ENCODE measurements at places on chromosomes 7 and 10.
A peak's percentile ranks its signal among the peaks of the same experiment; 100 is the strongest.

DNA sequence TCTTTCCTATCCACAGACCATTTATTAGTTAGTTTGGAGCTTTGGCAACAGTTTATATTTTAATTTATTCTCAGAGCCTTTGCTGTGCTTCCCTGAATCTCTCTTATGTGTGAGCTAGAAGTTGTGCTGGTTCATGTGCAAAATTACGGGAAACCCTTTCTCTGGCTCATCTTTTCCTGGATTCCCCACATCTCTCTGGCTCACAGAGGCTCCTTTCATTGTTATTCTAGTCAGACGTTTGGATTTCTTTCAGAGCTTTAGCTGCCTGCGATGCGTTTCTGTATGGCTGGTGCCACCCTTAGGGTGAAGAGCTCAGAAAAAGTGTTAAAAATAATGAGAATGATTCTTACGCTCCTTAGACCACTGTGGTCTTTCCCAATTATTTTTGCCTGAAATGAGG, 53.3 kb downstream of the TPST1 start:
- DNase-seq, result no peak

DNA sequence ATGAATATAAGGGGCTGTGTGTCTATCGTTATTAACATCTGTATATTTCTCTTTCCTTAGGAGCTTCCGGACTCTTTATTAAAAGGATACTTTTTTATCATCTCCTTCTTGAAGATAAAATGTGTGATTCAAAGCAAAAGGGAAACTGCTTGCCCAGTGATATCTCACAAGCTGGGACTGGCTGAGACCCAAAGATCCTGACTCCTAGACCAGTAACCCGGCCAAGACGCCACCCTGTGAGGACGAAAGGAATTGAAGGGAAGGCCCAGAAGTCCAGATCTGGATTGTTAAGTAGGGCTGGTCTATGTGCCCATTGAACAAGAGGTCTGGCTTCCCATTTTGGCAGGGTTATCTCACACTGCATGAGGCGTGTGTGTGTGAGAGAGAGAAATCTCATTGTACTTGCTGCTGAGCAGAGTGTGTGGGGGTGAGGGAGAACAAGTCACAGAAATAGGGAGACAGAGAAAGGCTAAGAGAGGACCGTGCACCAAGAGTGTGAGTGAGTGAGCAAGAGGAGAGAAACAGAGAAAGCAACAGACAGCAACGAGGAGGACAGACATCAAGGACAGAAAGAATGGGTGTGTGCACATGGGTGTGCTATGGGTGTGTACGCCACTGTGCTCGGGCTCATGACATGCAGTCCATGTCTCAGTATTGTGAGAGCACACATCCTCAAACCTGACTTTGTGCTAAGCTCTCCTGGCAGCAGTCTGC, 75.4 kb downstream of the PLXNA4 start:
- DNase-seq, result no peak

- no peak for DNase-seq
These were observed 288.9 kb downstream of the KCNMA1 start for GRCh38 chr10:77348751-77349150.

DNA sequence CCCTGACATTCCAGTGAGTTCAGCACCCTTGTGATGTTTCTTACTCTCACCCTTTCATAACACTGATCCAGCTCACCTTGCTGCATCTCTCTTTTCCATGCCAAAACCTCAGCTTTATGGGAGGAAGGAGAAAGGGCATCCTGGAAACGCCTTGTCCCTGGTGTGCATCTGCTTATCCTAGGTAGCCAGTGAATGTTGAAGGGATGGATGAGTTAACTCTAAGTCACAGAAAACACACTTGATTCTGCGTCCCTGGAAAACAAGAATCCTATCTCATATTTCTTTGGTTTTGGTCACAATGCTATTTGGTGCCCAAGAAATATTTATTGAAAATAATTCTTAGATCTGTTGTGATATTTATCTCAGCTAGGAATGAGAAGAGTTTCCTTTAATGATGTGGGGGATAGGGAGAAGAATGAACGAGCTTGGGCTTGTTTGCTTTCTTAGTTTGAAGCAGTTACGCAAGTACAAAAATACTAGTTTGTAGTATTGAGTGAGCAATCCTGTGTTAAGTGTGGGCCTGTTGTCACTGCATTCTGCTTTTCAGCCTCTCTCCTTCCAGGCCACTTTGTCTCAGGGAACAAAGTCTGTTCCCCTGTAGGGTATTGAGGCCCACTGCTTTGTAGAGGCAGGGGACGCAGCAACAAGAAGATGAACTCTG, 126.5 kb downstream of the ARID5B start:
- no peak for DNase-seq

DNA sequence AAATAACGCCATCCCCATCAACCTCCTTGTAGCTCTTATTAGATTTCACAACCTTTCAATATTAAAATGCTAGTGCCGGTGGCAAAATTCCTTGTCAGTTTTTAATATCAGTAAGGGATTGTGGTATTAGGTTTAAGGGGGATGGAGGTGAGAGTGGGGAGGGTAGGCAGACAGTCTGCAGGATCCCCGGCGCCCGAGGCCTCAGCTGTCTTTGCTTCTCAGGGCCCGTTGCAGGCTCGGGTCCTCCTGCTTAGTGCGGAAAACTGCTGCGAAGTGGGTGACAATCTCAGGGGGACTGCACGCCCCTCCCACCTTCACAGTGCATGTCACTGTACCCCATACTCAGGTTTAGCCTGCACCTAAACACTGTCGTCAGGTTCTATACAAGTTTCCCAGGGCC, 274.3 kb upstream of the PODXL start:
- no peak for DNase-seq

GRCh38 chr7:142380069-142380468, 122.2 kb upstream of the PRSS58 start:
- DNase-seq, result no peak

DNA sequence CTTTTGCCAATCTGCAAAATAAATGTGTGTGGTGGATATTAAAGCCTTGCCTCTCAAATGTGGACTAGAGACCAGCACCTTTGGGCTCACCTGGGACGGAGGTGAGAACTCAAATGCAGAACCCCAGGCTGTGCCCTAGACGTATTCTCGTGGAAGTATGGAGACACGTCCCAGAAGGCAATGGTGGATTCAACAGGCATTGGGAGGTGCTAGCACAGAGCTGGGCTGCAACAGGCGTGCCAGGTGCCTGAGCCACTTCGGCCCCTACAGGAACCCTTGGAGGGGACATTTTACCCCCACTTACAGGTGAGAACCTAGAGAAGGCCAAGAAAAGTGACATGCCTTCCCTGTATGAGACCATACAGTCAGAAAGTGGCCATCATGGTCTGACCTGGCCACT, 12.2 kb downstream of the DDX56 start:
- DNase-seq, result no peak

- DNase-seq, result no peak
These were observed 530.6 kb downstream of the PHTF2 start for GRCh38 chr7:78329001-78329655.

- DNase-seq, result no peak
These were observed 809 bp downstream of the HOXA9 start for GRCh38 chr7:27164367-27165088.

DNA sequence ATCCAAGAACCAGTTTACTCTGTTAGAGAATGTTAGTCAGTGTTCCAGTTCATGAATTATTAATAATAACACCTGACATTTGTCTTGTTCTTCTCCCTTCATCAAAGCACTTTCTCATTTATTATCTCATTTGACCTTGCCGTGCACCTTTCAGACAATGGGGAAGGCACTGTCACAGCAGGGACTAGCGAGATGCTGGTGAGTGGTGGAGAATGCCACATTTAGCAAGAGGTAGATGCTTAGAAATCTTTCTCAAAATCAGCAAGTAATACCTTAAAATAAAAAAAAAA, 34.2 kb upstream of the XRCC2 start:
- DNase-seq, result no peak

GRCh38 chr7:139869886-139870285, 40.8 kb downstream of the TBXAS1 start:
- no peak for DNase-seq

DNA sequence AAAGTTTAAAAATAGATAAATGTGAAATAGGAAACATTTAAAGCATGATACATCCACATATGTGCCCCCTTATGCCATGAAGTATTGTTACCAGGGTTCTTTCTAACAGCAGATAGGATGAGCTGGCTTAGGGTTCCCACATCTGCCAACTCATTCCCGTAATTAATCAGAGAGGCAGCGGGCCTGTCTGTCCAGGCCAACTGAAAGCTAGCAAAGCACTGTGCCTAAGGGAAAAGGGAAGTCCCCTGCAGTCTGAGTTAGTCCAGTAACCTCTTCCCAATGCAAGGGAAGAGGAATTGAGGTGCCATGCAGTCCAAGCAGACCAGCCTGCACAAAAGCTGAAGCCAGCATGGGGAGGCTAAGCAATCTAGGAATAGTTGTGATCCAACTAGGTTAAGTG, 18.3 kb upstream of the ZC3HAV1L start:
- DNase-seq, result no peak

- DNase-seq, result peak; percentile 70
These were observed 3.2 kb downstream of the CDK6 start for GRCh38 chr7:92833024-92833765.

GRCh38 chr7:158366916-158367633, 220.5 kb downstream of the PTPRN2 start:
- no peak for DNase-seq

DNA sequence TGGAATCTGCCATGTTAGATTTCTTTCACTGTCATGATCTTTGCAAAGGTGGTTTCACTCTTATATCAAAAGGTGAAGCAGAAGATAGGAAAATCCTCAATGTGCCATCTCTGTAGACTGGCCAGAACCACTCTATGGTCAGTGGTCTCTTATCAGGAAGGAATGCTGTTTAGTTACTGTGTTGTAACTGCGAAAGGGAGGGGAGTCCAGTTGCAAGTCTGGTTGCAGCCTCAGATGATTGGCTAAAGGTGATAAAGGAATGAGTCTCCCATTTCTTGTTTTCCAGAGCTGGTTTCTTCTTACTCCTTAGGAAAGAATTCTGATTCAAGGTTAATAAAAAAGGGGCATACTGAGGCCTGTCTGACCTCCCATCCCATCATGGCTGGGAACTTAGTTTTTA, 58.2 kb upstream of the ICA1 start:
- no peak for DNase-seq

DNA sequence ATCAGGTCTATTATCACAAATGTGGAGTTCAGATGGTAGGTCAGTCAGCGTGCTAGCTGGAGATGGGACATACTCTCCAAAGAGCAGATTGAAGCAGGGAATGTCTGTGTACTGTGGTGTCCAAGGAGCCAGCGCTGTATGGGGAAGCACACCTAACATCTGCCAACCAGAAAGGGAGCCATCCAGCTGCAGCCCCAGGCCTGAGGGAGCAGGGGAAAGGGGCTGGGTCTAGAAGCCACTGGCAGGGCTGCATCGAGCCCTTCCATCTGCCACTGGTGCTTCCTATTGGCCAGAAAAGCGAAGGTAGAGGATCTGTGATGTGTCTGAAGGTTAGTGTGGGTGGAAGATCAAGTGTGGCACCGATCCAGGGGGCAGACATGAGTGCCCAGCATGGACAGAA, 8.0 kb upstream of the RAMP3 start:
- DNase-seq, result no peak

DNA sequence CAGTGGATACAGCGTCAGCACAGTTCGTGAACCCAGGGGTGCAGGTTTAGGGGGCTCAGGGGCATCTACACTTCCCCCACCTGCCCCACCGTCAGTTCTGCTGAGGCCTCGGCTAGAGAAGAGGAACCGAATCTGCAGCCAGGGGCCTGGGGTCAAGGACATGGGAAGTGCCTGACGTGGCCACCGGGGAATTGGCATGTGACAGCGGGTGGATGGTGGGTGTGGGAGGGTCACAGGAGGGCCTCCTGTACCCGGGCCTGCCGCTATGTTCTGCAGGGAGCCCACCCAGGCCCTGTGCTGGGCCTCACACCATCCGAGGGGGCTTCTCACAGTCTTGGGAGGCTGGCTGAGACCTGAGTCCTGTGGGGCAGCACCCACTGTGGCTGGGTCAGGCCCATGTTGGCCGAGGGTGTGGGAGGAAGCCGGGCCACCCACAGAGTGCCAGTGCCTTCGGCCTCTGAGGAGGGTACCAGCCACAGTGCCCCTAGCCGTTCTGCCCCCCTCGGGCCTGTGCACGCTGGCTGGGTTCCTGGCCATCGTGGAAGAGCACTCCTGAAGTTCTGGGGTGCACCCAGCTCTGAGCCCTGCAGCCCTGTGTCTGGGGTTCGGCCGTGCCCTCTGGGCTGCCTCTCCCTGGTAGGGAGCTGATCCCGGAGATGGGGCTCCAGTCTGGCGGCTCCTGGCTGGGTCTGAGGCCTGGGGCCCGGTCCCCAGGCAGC, 5.9 kb downstream of the TTYH3 start:
- no peak for DNase-seq

DNA sequence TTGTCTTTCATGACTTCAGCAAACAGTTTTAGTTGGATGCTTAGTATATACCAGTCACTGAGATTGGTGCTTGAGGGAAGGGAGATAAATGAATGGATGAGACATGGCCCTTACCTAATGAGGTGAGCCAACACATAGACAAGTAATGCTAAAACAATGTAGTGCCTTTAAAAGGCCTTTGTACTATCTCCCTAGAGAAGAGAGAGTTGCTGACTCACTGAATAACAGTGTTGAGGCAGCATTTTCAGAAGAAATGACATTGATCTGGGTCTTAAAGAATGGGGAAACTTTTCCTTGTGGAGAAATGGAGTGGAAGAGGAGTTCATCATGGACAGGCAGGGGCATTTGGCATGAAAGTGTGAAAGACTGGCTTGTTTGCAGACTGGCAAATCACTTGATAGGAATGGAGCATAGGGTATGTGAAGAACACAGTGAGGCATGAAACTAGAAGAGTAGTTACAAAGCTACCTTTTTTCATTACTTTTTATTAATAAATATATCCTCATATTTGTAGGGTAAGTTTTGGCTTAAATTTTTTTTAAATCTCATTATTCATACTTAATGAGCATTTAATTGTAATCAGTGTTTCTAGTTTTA, 91.2 kb downstream of the KAT6B start:
- no peak for DNase-seq

DNA sequence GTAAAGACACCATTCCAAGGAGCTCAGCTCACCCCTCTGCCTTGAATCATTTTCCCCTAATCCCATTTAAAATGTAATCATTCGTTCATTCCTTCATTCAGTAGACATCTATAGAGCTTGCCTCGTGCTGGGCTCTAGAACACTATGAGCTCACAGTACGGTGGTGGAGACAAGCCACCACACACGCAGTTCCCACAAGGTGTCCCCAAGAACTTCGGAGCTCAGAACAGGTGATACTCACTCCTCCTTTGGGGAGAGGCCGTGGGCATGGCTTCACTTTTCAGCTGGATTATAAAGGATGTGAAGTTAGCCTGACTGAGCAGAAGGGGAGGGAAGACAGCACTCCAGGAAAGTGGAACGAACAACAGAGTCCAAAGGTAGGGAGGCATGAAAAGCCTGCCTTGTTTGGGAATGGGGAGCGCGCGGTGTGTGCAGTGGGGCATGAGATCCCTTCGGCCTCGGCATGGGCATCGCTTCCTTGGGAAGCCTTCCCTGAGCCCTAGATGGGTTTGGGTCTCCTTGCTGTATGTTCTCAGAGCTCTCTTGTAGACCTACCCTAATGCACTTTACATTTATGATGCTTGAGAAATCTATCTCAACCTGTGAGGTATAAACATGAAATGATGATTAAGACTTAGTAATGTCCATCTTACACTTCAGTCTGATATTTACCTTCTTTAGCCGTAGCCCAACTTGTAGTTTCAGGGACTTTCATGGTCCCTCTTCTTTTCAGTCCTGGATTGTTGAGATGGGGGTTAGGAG, 809 bp upstream of the OGA start:
- no peak for DNase-seq

- no peak for DNase-seq
These were observed 526.6 kb downstream of the ZNF33B start for GRCh38 chr10:42111661-42112330.

Measured in stimulated activated CD4-positive, alpha-beta T cell treated with anti-CD3 and anti-CD28 coated beads, TNF-alpha, amount 100 ng/mL, for 1 hour (primary cell).